ENCODE measurements at places on chromosomes 5 and 9.

DNA sequence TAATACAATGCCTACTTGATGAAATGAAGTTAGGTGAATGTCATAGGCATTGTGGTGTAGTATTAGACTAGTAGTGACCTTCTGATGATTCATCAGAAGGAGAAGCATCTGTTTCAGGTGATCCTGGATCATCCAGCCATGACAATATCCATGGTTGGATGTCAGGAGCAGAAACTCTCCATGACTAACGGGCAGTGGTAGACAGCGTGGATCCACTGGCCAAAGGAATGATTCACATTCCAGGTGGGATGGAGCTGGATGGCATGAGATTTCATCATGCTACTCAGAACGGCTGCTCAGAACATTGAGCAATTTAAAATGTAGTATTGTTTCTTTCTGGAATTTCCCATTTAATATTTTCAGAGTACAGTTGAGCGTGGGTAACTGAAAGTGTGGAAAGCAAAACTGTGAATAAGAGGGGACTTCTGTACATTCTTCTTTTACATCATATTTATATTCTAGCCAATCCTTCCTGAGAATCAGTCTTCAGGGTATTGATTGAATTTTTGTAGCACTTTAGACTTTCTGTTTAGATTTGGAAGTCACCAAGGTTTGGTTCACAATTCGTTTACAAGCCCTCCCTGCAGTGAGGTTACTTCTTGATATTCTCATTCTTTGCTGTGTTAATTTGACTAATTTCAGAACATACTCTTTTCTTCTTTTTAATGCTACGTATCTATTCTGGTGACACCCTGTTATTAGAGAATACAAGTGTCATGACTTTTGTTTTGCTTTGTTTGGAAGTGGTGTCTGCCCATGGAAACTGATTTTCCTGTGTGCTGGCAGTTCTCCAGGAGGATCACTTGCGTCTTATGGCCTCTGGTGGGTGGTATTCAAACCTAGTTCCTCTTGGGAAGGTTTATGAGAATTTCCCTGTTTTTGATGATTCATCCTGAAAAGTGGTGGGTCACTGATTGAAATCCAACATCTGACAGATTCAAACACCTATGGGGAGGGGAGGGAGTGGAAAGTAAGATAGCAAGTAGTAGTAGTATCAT is 12.2 kb upstream of the CLINT1 start:
- no peak for DNase-seq

DNA sequence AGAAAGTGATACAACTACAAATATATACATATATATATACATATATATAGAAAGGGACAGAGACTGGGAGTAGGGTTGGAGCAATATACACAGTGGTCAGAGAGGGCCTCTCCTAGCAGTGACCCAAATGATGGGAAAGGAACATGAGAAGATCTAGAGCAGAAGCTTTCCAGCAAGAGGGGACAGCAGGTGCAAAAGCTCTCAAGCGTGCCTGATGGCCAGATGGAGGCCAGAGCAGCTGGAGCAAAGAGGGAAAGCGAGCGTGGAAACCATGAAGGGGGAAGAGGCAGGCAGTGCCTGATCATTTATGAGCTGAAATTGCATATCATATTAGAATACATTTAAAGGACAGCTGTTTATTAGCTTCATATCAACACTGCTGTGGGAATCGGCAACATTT is 7.6 kb upstream of the GRPEL2 start:
- no peak for DNase-seq

DNA sequence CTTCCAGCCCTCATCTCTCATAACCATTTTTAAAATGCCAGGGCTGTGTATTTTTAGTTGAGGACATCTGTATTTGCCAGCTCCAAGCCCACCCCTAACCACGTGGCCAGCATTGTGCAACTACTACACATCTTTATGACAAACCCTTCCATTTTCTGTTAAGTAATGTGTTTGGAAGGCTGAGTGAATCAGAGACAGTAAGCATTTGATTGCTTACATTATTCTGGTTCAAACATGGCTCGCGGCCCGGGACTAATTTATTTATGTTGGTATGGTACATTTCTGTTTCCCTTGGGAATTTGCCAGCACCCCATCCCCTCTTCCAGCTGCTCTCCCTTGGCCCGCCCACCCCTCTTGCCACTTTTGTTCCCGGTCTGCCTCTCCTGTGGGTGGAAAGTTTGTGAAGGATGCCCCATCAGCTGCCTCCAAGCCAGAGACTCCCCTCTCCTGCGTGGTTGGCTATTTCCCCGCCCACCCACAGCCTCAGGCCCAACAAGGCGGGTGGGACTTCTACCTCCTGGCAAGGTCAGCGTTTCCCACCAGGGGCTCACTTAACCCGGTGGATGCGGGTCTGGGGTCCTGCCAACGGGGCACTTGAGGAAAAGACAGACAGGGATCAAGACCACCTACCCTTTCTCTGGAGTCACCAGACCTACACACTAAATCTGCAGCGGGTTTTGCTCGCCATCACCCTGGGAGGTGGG is 162.2 kb downstream of the HSD17B3 start:
- DNase-seq, result peak; percentile 60

- no peak for DNase-seq
Observed at GRCh38 chr9:109270441-109270840, 50.4 kb downstream of the EPB41L4B start.

Measured in hepatic stellate cell (primary cell).